Peyer's patch (tissue), 4 donors: ENCODE measurements at places on chromosomes 7 and 10. TPM values are rescaled to one million over a fixed set of nuclear protein-coding genes. Genes with fewer than 3 reads are reported as not detected.

Gene AKR1B1
- total RNA-seq: 3.9 TPM

GRCh38 chr7:37309493-37309892 lies 139.2 kb downstream of the ELMO1 start:
- no peak for DNase-seq

DNA sequence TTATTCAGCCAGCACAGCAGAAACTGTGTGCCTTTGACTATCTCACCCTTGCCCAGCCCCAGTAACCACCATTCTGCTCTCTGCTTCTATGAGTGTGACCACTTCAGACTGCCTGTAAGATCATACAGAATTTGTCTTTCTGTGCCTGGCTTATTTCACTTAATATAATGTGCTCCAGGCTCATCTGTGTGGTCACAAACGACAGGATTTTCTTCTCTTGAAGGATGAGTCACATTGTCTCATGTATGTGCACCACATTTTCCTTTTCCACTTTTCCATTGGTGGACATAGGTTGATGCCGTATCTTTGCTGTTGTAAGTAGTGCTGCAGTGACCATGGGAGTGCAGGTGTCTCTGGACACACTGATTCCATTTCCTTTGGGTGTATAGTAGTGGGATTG lies 122.5 kb upstream of the LANCL2 start:
- DNase-seq: no peak

- DNase-seq: no peak
These were observed 24.7 kb downstream of the ADCYAP1R1 start for GRCh38 chr7:31076641-31077310.

- no peak for DNase-seq
These were observed 101.5 kb upstream of the ANKRD1 start for GRCh38 chr10:91022390-91022789.

GRCh38 chr10:52436664-52437063 lies 122.6 kb downstream of the DKK1 start:
- DNase-seq: no peak

- DNase-seq: no peak
These were observed 380.5 kb upstream of the AUTS2 start for GRCh38 chr7:69217516-69218350.

DNA sequence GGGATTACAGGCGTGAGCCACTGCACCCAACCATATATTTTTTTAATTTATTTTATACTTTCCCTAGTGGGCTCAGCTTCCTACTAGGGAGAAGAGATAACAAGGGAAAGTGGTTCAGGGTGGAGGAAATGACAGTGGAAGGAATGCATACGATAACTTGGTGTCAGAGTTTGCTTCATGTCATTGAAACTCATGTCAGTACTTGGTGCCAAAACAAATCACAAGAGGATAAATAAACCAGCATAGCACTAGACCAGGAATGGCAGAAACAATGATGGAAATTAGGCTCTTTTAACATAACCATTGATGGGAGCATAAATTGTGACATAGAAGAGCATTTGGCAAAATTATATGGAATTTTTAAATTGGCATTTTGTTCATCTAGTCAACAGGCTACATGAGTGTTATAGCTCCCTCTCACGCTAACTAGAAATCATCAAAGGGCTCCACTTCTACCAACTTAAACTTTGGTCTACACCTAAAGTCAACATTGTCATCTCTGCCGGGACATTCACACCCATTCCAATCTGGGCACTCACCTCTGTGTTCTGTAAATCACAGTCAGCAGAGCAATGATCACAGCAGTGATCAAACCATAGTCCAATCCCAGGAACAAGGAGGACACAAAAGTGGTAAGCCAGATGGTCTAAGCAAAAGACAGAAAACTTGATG lies 41.2 kb downstream of the PSMC2 start:
- DNase-seq: no peak

- DNase-seq: no peak
These were observed 266.0 kb downstream of the GRID1 start for GRCh38 chr10:86100581-86101061.

DNA sequence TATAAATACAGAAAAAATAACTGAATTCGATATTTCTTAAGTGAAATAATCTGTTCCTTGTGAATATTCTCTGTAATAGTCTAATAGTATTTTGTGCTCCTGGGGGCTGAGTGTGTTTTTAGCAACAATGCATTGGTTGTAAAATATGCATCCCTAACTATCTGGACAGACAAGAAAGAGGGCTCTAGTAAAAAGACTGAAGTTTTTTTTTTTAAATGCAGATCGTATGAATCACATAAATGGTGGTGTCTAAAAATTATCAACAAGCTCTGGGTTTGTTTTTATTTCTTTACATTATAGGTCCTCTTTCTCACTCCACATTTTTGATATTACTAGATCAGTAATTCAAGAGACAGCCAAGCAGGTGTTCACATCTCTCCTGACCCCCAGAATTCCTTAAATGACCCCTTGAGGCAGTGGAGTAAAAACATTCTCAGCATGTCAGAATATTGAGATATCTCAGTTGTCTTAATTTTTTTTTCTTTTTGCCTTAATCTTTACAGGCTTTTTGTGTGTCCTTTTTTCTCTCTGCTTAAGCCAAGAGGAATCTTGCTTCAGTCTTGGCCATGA lies 18.2 kb downstream of the ARID5B start:
- no peak for DNase-seq

DNA sequence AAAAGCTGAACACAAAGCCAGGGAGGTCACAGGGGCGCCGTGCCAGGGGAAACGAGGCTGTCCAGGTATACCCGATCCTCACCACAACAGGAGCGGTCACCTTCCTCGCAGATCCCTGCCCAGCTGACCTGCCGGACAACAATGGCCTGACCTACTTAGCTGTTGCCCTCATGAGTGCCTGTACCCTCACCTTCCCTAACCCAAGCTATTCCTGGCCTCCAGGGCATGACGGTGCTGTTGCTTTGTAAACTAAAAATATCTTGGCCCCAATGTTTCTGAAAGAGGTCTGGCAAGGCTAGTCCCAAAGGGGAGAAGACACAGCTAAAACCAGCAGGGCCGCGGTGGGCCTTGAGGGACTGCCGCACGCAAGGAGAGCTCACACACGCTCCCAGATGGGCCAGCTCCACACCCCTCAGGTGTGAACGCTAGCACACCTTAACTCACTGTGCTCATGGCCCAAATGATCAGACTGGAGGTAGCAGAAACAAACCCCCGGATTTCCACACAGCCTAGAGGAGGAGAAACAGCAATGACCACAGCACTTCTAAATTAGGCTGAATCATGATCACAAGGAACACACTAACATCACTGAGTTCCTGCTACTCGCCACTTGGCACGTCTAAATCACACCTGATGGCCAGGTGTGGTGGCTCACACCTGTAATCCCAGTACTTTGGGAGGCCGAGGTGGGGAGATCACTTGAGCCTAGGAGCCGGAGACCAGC lies 66.3 kb upstream of the CYTH3 start:
- no peak for DNase-seq

Gene PARD3
- total RNA-seq: 47.9 TPM

DNA sequence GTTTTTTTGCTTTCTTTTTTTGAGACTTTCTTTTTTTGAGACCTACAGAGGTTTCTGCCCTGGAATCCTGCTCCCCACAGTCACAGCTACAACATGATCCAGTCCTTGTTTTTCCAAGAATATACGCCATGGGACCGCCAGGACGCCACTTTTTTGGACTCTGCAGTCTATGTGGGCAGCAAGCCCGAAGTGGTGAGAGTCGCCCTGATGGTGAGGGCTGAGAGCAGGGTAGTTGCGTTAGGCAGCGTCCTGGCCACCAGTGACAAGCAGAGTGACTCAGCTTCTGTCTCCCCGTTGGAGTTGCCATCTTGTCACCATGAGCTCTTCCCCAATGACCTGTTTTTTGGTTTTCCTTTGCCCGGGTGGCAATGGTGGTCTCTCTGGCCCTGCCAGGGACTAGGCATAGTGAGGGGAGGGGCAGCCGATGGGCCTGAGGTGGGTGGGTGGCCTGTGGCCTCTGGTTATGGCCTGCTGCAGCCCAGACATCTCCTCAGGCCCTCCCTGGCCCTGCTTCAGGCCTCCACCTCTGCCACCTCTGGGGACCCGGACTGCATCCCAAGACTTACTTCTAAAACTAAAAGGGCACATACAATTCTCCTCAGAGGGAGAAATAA lies 88.0 kb upstream of the MALRD1 start:
- no peak for DNase-seq

DNA sequence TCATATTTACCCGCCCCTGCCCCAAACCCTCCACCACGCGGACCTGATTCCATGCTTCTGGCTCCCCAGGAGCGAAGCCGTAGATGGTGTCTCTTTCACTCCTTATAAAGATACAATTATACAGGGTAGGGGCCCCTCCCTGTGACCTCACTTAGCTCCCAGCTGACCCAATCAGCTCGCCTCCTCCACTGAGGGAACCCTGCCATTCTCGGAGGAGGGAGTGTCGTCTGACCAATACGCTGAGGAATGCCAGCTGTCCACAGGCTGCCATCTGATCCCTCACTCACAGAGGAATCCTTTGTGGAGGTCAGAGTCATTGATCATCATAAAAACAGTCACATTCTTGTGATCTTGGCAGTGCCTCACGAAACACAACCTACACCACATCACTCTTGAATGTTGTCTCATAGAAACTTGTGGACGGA lies 67.5 kb upstream of the INSIG1 start:
- no peak for DNase-seq

- DNase-seq: no peak
These were observed 22.9 kb downstream of the ZNF775 start for GRCh38 chr7:150401861-150402631.

Gene HSPB1
- total RNA-seq: 90.9 TPM

- DNase-seq: no peak
These were observed 260.1 kb upstream of the PODXL start for GRCh38 chr7:131816391-131817007.

Gene CAV2
- total RNA-seq: 13.9 TPM

DNA sequence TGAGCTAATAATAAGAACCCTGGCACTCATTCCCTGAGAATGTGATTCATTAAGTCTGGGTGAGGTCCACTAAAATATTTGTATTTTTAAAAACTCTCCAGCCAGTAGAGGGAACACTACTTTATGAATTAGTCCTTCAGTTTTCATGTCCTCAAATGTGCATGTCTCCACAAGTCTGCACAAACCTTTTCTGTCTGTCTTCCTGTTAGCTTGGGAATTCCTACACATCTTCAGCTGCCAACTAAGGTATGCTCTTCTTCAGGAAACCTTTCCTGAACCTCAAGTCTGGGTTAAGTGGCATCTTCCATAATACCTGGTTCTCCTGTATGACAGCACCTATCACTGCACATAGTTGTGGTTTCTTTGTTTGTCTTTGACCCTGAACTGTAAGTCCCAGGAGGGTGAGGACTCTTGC lies 119.6 kb upstream of the MKX start:
- no peak for DNase-seq

DNA sequence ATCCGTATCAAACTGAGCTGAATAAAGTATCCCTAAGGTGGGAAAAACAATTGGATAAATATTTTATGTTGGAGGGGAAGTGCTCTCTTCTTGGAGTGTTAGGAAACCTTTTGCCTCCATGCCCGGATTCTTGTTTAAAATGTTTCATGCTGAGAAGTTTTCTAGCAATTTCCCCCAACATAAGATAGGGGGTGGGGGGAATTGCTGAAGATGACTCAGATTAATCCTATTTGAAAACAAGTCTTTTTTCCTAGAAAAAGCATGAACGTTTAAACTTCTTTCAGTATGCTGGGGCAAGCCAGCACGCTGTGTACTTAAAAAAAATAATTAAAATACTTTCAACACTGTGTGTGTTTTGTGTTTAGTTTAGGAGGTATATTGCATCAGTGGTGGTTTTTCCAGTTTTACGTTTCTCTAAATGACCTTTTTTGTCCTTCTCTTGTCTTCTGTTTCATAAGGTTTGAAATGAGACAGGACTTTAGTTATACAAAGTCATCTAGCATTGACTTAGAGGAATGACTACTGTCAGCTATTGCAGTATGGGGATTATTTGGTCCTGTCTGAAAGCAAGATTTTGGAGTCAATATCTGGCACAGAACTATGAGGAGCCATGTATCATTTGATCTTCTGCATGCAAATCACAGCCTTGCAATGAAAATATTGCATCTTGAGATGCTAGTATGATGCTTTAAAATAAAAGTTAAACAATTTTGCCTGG lies 295.9 kb downstream of the GATA3 start:
- no peak for DNase-seq
